A549 treated with CpdA at 1 μM for 4 hours (cell line): ENCODE measurements at places on chromosomes 11 and 22. TPM values are rescaled to one million over a fixed set of nuclear protein-coding genes. Genes with fewer than 3 reads are reported as not detected.

PTGDR2 gene
- 0.04 to 0.08 TPM in 2 of 5 replicates, not detected in the others for total RNA-seq

CCDC89 gene
- not detected in 5 replicates for total RNA-seq

VPREB3 gene
- 0.39 to 1.6 TPM (median 0.79 TPM) in 4 of 5 replicates, not detected in the other for total RNA-seq

POU2AF3 gene
- total RNA-seq: 0.37 to 0.86 TPM (median 0.61 TPM) in 5 replicates

FOLR3 gene
- 0.18 to 0.42 TPM in 2 of 5 replicates, not detected in the others for total RNA-seq

SORL1 gene
- 1.6 to 1.8 TPM (median 1.7 TPM) in 5 replicates for total RNA-seq

PRAME gene
- 97.3 to 113 TPM (median 108 TPM) in 5 replicates for total RNA-seq

UBQLN3 gene
- not detected in 5 replicates for total RNA-seq

BCO2 gene
- total RNA-seq: 0.79 to 1.3 TPM (median 0.95 TPM) in 5 replicates

LMO2 gene
- 0.50 to 0.91 TPM (median 0.62 TPM) in 5 replicates for total RNA-seq

CNGA4 gene
- 0.06 to 0.18 TPM in 2 of 5 replicates, not detected in the others for total RNA-seq

ANGPTL5 gene
- total RNA-seq: not detected in 5 replicates

MMP3 gene
- total RNA-seq: 0.05 to 0.24 TPM (median 0.07 TPM) in 3 of 5 replicates, not detected in the others

TRIM29 gene
- total RNA-seq: 5.2 to 7.1 TPM (median 6.2 TPM) in 5 replicates

HINFP gene
- 9.3 to 13.2 TPM (median 11.9 TPM) in 5 replicates for total RNA-seq

TMPRSS13 gene
- total RNA-seq: not detected in 5 replicates

LPXN gene
- 2.5 to 3.8 TPM (median 3.3 TPM) in 5 replicates for total RNA-seq

MORC2 gene
- total RNA-seq: 14.0 to 17.1 TPM (median 16.2 TPM) in 5 replicates

UVRAG gene
- 9.2 to 11.6 TPM (median 10.1 TPM) in 5 replicates for total RNA-seq
